Activated naive CD8-positive, alpha-beta T cell treated with anti-CD3 and anti-CD28 coated beads, Interleukin-2, amount 50 U/mL, for 24 hours (primary cell): ENCODE measurements at places on chromosomes 16 and 17.

DNA sequence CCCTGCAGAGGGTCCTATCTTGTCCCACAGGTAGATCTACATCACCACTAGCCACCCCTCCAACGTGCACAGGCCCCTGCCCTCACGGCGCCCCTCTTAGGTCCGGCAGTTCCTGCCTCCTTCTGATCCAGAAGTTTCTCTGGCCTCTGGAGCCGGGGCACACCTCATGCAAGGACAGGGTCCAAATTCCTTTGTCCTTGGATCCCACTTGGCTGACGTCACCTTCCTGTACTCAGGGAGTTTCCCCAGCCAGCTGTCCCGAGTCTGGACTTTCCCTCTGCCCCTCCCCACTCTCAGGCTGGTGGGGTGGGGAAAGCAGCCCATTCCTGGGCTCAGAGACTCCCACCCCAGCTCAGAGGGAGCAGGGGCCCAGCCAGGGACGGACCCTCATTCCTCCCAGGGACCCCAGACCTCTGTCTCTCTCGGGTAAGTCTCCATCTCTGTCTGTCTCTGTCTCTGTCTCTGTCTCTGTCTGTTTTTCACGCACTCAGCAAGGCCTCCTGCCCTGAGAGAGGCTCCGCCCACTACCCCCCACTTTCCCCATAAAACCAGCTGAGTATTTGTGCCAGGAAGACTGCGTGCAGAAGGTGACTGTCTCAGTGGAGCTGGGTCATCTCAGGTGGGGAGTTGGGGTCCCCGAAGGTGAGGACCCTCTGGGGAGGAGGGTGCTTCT lies at the start of gene IL32:
IL32 (plus strand) TSS at position 572 of the 673 bp plus-strand sequence. CDS start 172 bp downstream, outside the sequence.
- DNase-seq, result peak; percentile 76

DNA sequence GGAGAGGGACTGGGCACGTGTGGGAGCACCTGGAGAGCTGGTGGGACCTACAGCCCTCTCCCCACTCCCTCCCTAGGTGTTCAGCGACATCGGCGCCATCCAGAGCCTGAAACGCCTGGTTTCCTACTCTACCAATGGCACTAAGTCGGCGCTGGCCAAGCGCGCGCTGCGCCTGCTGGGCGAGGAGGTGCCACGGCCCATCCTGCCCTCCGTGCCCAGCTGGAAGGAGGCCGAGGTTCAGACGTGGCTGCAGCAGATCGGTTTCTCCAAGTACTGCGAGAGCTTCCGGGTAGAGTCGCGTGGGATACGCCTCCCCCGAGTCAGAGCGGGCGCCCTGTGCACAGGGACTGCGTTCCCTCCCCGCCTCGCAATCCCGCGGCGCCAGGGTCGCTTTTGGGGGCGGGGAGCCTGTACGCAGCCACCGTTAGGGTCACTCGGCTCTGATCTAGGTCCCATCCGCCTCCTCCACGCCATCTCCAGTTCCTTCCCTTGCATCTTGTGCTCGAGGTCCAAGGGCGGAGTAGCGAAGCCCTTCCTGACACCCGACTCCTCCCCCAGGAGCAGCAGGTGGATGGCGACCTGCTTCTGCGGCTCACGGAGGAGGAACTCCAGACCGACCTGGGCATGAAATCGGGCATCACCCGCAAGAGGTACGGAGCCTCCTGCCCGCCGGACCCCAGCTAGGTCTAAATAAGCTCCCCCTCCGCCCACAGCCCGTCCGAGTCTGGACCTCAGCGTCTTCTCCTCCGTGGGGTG lies 13.0 kb downstream of the SARM1 start:
- DNase-seq, result peak; percentile 71

DNA sequence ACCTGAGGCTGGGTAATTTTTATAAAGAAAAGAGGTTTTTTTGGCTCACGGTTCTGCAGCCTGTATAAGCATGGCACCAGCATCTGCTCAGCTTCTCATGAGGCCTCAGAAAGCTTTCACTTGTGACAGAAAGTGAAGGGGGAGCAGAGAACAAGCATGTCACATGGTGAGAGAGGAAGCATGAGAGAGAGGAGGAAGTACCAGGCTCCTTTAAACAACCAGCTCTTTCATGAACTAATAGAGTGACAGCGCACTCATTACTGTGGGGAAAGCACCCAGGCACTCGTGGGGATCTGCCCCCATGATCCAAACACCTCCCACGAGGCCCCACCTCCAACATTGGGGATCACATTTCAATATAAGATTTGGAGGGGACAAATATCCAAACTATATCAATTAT lies 86.8 kb downstream of the USP32 start:
- DNase-seq, result peak; percentile 19

- DNase-seq, result no peak
Measured at GRCh38 chr16:14418795-14419225, 211.2 kb downstream of the PARN start.

- peak; percentile 59 for DNase-seq
Measured at GRCh38 chr16:27318392-27319256, 4.8 kb downstream of the IL4R start.
